ENCODE measurements at places on chromosomes 6 and 20. TPM values are rescaled to one million over a fixed set of nuclear protein-coding genes. Genes with fewer than 3 reads are reported as not detected.

DNA sequence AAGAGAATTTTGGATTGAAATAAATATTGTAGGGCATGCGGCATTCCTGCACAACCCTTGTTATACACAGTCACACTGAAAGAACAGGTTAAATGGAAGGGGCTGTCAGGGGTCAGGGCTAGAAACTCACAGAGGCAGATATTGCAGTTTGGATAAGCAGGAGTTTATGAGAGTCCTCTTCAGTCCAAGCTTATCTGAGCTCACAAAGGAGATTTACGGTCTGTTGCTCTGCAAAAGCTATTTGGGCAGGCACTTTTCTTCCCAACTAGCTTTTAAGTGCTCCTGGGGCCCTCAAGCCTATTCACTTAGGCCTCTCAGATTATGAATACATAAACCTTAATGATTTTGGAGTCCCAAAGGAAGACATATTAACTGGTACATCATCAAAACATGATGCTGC lies 156.2 kb downstream of the SOX4 start:
- DNase-seq, result no peak

Gene FOXS1
- total RNA-seq, result not detected

GRCh38 chr6:14713008-14713960 lies 532.6 kb upstream of the JARID2 start:
- DNase-seq, result peak; percentile 72

- no peak for DNase-seq
Observed at GRCh38 chr6:150368762-150369161, at the start of gene IYD. TSS of gene IYD (plus strand) at chr6:150369012. CDS start at chr6:150369032, 20 bp downstream.

- DNase-seq, result peak; percentile 8
Observed at GRCh38 chr20:38674092-38674764, 50.1 kb upstream of the SLC32A1 start.

GRCh38 chr20:63706852-63707557 lies 771 bp downstream of the ARFRP1 start:
- peak; percentile 50 for DNase-seq

DNA sequence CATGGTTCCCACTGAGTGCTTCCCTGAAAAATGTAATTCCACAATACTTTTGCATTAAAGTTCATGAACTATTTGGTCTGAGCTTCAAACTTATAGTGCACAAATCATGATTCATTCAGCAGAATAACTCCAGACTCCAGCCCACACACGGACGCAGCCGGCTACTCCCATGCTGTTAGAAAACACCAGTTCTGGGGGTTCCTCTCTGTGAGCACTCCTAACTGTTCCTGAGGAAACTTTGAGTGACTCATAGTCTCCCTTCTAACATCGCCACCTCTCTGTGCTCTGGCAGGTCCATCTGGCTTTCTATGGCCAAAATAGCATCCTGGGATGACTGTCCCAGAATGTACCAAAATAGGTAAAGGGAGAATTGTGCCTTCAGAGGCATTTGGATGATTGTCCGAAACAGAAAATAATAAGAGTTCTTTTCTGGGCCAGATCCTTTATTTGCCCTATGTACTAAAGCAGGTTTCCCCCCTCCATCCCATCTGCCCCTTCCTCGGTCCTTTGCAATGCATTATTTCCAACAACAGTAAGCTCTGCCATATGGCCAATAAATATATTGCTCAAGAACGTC lies 32.3 kb upstream of the LY86 start:
- DNase-seq, result no peak
